ENCODE measurements at places on chromosomes 5 and 9. TPM values are rescaled to one million over a fixed set of nuclear protein-coding genes. Genes with fewer than 3 reads are reported as not detected.

DNA sequence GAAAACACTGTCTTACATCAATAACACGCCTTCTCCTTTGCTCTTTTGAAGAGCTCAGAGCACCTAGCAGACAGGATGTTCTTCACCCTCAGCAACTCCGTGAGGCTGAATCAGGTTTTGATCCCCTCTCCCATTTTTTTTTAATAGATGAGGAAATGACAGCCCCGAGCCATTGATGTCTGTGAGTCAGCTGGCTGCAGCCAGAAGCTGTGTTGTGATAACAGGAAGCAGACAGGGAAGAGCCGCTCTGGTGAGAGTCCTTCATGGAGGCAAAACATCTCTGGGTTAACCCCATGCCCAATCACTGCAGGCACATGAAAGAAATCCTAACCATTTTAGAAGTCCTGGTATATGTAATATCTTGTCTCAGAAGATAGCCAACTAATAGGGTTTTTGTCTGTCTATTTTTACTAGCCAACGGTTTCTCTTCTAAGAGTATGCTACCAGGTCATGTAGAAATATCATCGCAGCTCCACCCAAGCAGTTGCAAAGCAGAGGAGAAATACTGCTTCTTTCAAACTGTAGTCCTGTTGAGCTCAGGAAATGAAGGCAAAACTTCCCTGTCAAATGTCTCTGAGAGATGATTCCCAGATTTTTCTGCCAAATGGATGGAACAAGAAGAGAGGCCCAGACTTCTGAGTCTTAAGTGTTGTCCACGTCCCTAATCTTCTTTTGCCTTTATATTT is 568.9 kb downstream of the CCDC171 start:
- no peak for DNase-seq
- peak overlapping the region; percentile 85 for H3K27ac ChIP-seq
- no peaks in the 10 kb centered on the region for H3K36me3 ChIP-seq
- peaks cover 59% of the 10 kb centered on the region for H3K4me1 ChIP-seq
- no peaks in the 10 kb centered on the region for H3K27me3 ChIP-seq
- no peak overlapping the region for H3K4me3 ChIP-seq

DNA sequence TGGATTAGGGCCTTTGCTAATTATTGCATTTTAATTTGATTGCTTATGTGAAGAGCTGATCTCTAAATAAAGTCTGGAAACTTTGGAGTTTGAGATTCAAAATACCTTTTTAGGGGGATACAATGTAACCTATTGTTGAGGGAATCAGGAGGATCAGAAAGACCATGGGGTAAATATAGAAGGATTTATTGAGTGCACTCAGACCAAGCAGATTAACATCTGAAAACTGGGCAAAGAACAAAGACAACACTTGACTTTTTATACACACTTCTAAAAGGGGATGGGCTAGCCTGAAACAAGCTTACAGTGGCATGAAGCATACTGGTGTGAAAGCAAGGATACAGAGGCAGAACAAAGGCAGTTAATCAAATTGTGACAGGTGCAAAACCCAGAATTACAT is 174.3 kb downstream of the MRPS30 start:
- no peaks in the 10 kb centered on the region for H3K27me3 ChIP-seq
- H3K27ac ChIP-seq = no peak overlapping the region
- peaks cover 1% of the 10 kb centered on the region for H3K36me3 ChIP-seq
- H3K4me1 ChIP-seq = peaks cover 6% of the 10 kb centered on the region
- no peak overlapping the region for H3K4me3 ChIP-seq

DNA sequence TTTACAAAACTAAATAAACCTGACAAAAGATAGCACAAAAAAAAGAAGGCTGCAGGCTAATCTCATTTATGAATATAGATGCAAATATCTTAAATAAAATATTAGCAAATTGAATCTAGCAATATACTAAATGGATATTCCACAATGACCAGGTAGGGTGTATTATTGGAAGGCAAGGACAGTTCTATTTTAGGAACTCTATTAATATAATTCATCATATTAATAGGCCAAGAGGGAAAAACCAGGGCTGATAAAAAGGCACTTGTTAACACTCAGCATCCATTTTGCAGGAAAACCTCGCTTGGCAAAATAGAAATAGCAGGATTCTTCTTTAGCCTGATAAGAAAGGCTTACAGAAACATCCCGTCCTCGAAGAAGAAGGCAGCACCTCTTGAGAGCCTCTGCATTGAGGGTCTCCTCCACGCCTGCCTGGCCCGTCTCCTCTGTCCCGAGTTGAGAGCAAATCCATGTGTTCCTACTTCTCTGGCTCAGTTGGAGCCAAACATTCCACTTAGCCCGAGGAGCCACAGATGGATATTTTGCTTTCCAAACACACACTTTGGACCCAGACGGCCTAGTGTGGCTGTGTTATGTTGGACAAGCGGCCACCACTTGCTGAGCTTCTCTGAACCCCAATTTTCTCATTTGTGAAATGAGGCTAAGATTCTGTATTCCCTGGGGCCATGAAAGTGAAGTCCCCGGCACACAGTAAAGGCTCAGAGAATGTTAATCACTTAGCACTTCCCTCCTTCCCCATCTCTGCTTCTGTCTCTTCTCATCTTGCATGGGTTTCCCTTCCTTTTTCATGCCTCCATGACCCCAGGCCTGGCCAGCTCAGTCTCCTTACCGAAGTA is 181.8 kb upstream of the MVB12B start:
- no peak overlapping the region for H3K27ac ChIP-seq
- peaks cover 47% of the 10 kb centered on the region for H3K27me3 ChIP-seq
- H3K4me3 ChIP-seq = no peak overlapping the region
- peaks cover 4% of the 10 kb centered on the region for H3K36me3 ChIP-seq
- peak; percentile 41 for DNase-seq

- H3K27ac ChIP-seq = peak overlapping the region; percentile 32
- no peaks in the 10 kb centered on the region for H3K36me3 ChIP-seq
- peaks cover 14% of the 10 kb centered on the region for H3K4me1 ChIP-seq
- no peak overlapping the region for H3K4me3 ChIP-seq
- DNase-seq = no peak
Observed at GRCh38 chr5:76500633-76501393, 97.7 kb downstream of the IQGAP2 start.

Gene CHMP5
- 52.7 TPM for total RNA-seq

- H3K36me3 ChIP-seq = peaks cover 5% of the 10 kb centered on the region
- H3K4me3 ChIP-seq = no peak overlapping the region
- DNase-seq = no peak
- peaks cover 1% of the 10 kb centered on the region for H3K27me3 ChIP-seq
Observed at GRCh38 chr5:126640866-126641265, 40.1 kb downstream of the PHAX start.

GRCh38 chr9:138060365-138060764 is 182.8 kb downstream of the CACNA1B start:
- peaks cover 3% of the 10 kb centered on the region for H3K36me3 ChIP-seq
- H3K4me3 ChIP-seq = no peak overlapping the region
- H3K4me1 ChIP-seq = no peaks in the 10 kb centered on the region
- no peaks in the 10 kb centered on the region for H3K27me3 ChIP-seq
- DNase-seq = no peak
- H3K27ac ChIP-seq = no peak overlapping the region

DNA sequence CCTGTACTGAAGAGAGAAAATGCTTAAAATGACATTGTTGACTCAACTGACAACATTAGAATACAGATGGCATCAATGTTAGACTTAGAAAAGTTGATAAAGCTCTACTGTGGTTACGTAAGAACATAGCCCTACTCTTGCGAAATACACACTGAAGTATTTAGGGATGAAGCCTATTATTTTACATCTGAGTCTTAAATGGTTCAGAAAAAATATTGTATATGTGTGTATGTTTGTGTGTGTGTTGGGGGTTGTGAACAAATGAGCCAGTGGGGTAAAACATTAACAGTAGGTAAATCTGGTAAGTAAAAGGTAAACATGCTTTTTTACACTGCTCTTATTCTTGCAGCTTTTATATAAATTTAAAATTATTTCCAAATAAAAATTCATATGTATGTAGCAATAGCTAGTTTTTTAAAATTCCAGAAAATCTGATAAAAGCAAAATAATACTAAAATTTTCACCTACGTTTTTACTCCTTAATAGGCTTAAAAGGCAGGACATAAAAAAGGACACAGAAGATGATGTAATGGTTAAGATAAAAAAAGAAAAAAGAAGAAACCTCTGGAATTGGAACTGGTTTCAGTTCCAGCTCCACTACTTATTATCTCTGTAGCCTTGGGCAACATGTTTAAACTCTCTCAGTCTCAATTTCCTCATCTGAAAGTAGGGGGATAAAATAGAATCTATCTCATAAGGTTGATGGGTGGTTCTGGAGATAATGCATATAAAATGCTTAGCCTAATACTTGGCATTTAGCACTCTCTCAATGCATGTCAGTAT is 44.3 kb downstream of the GARNL3 start:
- no peaks in the 10 kb centered on the region for H3K27me3 ChIP-seq
- H3K27ac ChIP-seq = peak overlapping the region; percentile 36
- peaks cover 36% of the 10 kb centered on the region for H3K4me1 ChIP-seq
- no peak overlapping the region for H3K4me3 ChIP-seq
- no peaks in the 10 kb centered on the region for H3K36me3 ChIP-seq

DNA sequence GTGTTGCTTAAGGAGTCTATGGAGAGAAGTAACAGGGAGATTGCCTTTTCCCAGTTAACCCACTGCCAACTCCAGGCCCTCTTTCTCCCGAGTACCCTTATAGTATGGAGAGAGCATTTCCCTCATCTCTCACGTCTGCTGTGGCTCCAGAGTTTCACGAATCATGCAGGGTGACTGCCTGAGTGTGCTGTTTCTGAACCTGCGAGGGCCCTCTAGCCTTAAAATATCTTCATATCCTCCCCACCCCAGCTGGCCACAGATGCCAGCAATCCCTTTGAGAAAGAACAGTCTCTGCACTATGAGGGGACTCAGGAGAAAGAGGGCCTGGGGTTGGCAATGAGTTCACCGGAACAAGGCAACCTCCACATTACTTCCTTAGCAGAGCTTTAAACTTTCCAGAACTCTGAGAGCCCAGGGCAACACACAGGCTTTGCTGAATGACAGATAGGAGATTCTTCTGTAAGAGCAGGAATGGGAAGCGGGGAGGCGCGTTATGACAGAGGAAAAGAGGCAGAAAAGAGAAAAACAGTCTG is 81.6 kb upstream of the ANKH start:
- H3K4me1 ChIP-seq = no peaks in the 10 kb centered on the region
- no peaks in the 10 kb centered on the region for H3K36me3 ChIP-seq
- DNase-seq = no peak
- H3K27me3 ChIP-seq = no peaks in the 10 kb centered on the region
- H3K4me3 ChIP-seq = no peak overlapping the region
- H3K27ac ChIP-seq = no peak overlapping the region

- H3K27me3 ChIP-seq = no peaks in the 10 kb centered on the region
- H3K4me1 ChIP-seq = peaks cover 36% of the 10 kb centered on the region
- DNase-seq = no peak
- H3K4me3 ChIP-seq = no peak overlapping the region
- H3K36me3 ChIP-seq = no peaks in the 10 kb centered on the region
Observed at GRCh38 chr5:74310997-74311930, 329.3 kb downstream of the ENC1 start.

Gene FOXD1
- total RNA-seq = 28.6 TPM

DNA sequence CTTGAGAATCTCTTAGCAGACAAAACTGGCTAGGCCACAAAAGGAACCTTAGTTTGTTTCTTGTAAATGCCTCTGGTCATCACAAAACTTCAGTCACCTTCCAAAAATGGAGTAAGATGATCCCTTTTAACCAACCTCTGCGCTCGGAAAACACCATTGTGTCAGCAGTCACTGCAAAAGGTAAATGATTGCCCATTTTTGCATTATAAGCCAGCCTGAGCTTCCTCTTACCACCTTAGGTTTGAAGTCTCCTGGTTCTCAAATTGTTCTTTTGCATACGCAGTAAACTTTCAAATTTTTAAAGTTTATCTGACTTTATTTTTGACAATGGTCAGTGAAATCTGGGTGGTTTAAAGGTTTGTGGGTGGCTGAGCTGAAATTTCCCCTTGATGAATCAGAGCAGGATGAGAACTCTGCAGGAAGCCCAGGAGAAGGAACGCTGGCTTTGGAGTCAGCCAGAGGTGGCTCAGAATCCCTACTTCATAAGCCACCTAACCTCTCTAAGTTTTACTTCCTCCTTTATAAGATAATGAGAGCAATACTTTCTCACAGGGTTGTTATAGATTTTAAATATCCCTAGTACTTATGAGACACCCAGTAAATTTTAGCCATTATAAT is 131.4 kb downstream of the MED10 start:
- H3K36me3 ChIP-seq = no peaks in the 10 kb centered on the region
- H3K4me3 ChIP-seq = no peak overlapping the region
- H3K27me3 ChIP-seq = no peaks in the 10 kb centered on the region

DNA sequence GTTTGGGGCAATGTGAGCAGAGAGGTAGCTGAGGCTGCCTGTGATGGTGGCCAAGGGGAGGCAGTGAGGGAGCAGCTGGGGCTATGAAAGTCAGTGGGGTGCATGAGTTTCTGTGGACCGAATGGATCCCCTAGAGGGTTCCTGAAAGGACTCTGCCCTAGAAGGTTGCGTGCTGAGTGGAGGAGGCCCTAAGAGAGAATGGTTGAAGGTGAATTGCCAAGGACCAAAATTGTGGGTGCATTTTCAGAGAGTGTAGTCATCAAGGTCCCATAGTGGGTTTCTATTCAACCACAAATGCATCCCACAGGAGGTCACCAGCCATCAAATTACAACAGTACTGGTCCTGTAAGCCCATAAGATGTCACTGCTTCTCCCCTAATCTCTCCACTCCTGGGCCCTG is 298.3 kb downstream of the CDK5RAP2 start:
- H3K27ac ChIP-seq = no peak overlapping the region
- H3K27me3 ChIP-seq = peaks cover 21% of the 10 kb centered on the region
- H3K4me1 ChIP-seq = no peaks in the 10 kb centered on the region
- no peaks in the 10 kb centered on the region for H3K36me3 ChIP-seq
- DNase-seq = no peak

DNA sequence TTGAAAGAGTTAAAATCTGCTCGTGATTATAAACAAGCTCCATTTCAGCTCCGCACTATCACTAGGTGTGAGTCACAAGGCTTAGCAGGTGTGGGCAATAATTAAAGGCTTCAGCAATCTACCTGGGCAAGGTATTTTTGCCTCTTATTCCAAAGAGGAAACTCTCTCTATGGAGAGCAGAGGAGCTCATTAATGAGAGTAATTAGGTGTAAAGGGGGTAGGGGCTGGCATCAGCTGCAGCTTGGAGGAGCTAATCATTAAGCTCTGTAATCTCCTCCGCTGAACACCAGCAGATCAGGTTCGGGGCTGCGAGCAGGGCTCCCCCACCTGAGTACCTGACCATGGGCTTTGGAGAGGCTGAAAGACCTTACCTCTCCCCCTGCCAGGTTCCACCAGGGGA is 129.2 kb downstream of the CRB2 start:
- no peak overlapping the region for H3K4me3 ChIP-seq
- no peak for DNase-seq
- H3K4me1 ChIP-seq = no peaks in the 10 kb centered on the region
- H3K36me3 ChIP-seq = peaks cover 2% of the 10 kb centered on the region

Gene CXCL14
- 0.21 TPM for total RNA-seq

GRCh38 chr9:95644377-95644776 is 127.6 kb upstream of the PTCH1 start:
- no peak overlapping the region for H3K4me3 ChIP-seq
- H3K27ac ChIP-seq = peak overlapping the region; percentile 49

Gene SGCD
- total RNA-seq = 27.7 TPM

Gene MCTP1
- 1.4 TPM for total RNA-seq
